ENCODE measurements at places on chromosomes 3 and 15.
A peak's percentile ranks its signal among the peaks of the same experiment; 100 is the strongest.

GRCh38 chr3:9450126-9450525 lies 52.7 kb downstream of the SETD5 start:
- no peak for DNase-seq

DNA sequence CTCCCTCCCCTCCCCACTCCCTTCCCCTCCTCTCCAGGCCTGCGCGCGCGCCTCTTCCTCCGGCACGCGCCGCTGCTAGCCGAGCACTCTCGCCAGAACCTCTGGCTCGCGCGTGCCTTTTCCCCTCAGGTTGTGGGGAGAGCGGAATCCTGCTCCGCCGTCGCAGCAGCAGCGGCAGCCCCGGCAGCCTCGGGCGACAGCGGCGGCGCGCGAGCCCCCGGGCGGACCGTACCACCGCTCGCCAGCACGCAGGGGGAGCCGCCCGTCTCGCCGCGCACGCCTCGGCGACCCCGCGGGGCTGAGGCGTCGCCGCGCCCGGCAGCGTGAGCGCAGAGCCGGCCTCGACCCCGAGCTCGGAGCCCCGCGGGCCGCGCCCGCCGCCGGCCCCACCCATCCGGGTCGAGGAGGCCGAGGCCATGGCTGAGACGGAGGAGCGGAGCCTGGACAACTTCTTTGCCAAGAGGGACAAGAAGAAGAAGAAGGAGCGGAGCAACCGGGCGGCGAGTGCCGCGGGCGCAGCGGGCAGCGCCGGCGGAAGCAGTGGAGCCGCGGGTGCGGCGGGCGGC lies at the start of gene CDV3:
CDV3 (plus strand) TSS at position 58 of the 566 bp plus-strand sequence; CDS start at position 417, 359 bp downstream.
- no peak for DNase-seq

- DNase-seq, result no peak
Observed at GRCh38 chr3:143464850-143465249, 345.3 kb downstream of the CHST2 start.

- no peak for DNase-seq
Observed at GRCh38 chr3:12508291-12508700, 24.0 kb downstream of the TSEN2 start.

DNA sequence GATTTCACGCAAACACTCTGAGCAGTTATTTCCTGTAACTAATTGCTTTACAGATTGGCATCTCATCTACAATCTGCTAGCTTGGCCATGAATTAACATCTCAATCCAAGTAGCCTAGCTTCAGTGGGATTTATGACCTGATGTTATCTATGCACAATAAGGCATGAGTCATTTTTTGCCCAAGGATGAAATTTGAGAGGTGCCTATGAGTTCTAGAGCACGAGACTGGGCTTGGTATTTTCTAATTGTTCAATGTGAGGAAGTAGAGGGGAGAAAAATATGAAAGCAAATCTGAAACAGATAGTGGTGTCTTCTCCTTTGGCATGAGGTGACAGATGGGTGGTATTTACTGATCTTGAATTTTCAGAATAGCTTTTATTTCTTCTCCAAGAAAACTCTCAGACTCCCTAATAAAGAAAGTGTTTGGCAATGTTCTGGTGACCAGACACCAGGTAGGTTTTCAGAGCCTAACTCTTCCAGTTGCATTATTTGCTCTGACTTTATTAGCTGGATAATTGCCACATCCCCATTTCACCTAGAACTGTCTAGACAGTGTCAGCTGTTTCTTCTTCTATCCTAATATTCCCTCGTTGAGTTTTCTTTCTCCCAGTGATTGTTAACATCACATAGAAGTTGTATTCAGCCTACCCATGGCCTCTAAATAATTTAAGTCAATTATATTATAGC lies 301.0 kb upstream of the UMPS start:
- DNase-seq, result no peak

- DNase-seq, result no peak
Observed at GRCh38 chr3:28042095-28042635, 199.3 kb upstream of the CMC1 start.

DNA sequence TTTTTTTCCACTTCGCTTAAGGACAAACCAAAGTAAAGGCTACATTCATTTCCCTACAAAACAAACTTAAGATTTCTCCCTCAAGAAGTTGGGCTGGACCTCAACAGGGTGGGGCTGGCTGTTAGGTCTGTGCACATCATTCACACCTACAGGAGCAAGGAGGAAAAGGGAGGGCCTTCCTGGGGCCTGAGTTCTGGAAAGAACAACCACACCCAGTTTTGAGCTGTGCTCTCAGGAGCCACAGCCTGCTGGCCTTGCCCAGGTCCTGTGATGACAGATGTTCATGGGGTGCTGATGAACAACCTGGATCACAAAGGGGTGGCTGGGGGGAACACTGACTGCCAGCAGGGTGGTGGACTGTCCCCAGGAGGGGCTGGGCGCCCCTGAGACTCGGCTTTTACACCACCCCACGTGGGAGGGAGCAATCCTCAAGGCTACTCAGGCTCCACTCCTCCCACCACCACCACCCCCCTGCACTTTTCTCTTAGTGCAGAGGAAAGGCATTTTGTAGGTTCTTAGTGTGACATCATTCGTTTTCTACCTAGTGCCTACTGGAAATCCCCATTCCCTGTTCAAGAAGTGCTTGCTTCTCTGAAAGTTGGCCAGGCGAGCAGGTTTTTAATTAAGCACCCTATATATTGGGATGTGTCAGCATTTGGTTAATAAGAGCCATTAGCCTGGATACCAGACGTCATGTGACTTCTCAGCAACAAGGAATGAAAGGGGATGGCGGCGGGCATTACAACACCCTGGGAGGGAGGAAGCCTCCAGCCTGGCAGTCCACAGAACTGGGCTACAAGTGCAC lies 35.7 kb downstream of the CCNB2 start:
- no peak for DNase-seq

DNA sequence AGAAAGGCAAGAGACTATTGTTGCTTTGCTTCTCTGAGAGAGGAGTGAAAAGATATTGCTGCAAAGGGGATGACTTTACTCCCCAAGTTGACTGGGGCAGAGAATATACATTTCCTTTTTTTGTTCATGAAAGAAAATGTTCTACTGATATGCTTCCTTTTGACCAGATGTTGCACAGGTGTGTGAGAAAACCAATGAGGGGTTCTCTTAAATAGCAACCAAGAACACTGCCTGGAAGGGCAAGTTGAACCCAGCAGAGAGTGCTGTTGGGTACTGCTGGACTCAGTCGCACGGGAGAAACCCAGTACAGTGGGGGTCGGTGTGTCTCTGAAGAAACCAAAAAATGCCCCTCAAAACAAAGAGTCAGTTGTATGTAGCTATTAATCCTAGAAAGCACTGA lies 101.2 kb downstream of the CHST2 start:
- no peak for DNase-seq

DNA sequence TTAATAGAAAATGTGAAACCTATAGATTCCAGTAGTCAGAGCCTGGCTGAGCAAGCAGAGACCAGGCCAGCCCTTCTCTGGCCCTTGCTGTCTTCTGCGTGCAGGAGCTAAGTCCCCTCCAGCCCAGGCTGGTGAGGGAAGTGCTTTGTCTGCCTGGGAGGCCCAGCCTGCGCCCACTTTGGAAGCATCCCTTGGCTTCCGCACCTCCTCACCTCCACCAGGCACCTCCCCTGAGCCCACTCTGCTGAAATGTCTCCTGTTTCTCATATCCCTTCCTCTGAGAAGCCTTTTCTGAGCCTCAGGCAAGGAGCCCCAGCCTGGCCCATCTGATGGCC lies 45.3 kb downstream of the ALDH1L1 start:
- no peak for DNase-seq

DNA sequence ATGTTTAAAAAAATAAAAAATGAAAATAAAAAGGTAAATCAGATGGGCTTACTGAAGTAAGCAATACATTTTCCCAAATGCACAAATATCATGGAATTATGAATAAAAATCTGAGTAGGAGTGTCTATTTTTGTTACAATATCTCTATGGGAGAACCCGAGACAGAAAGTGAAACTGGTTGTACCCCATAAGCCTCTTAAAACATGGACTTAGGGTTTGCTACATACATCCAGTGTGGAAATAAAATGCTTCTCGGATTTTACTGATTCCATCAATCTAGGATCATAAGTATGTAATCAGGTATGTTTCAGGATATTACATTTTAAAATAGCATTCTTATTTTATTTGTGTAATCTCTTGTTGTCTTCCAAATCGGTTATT lies 177.8 kb upstream of the CDIN1 start:
- DNase-seq, result no peak

- DNase-seq, result no peak
Observed at GRCh38 chr15:46297766-46298165, 662.9 kb downstream of the SQOR start.

- no peak for DNase-seq
Observed at GRCh38 chr3:162077108-162077507, 580.5 kb downstream of the OTOL1 start.

GRCh38 chr3:131277836-131278497 lies 103.6 kb upstream of the NUDT16 start:
- DNase-seq, result no peak

DNA sequence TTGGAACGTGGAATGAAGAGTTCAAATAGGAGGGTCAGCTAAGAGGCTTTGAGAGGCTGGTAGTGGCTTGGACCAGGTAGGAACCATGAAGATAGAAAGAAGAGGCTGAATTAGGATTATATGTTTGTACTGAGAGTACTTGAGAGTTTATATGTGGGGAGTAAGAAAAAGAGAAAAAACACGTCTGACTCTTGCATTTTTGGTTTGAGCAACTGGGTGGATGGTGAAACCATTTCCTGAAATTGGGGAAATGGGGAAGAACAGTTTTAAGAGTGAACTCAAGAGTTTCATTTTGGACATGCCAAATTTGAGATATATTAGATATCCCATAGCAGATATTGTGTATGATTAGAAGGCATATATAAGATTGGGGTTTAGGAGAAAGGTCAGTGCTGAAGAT lies 92.9 kb upstream of the TNIK start:
- DNase-seq, result peak; percentile 77

DNA sequence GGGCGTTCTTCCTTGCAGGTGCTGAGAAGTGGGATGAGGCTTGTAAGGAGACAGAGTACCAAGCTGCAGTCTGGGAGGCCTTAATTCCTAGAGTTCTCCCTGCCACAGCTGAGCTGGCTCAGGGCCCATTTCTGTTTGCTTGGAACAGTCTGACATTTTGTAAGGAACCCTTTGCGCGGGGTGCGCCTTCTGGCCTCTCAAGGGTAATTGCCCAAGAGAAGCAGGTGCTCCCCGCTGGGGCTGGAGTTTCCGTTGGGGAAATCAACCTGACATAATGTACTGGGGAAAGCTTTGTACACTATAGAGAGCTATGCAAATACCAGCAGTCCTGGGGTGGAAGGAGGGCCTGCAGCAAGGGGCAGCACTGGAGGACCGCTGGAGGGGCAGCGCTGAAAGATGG lies 83.6 kb downstream of the HMG20A start:
- DNase-seq, result no peak

DNA sequence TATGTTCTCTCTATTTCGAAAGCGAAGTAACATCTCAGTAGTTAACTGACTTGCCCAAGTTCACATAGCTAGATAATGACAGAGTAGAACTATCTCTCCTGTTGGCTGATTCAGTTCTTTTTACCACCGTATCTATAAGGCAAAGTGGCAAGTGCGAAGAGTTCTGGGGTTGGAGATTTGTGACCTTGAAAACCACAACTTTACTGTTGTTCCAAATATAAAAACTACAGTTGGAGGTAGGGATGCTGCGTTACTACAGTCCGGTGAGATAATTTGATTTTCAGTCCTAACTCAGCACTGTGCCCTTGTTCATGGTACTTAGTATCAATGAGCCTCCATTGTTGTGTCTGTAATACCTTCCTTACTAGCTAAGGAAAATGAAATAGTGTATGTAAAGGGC lies 71.2 kb upstream of the GOLGA8B start:
- no peak for DNase-seq

GRCh38 chr3:105844704-105845103 lies 24.1 kb downstream of the CBLB start:
- no peak for DNase-seq

GRCh38 chr15:101203607-101204189 lies 48.1 kb downstream of the CHSY1 start:
- DNase-seq, result peak; percentile 76

DNA sequence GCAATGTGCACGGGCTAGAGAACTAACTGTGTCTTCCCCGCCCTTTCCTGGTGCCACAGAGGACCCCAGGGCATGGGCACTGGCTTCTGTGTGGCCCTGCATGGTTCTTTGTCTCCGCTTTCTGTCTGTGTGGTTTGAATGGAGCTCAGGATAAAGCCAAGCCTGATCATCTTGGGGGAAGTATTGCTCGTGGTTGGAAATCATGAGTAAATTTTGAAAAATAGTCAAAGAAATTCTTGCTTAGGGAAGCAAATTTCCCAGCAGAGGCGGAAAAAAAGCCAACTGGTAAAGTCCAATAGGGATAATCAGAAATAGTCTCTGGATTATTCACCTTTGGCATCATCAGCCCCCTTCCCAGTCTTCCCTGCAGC lies 55.4 kb downstream of the MAGEF1 start:
- no peak for DNase-seq

GRCh38 chr15:98160236-98160635 lies 199.7 kb downstream of the ARRDC4 start:
- peak; percentile 20 for DNase-seq

GRCh38 chr3:185737020-185737419 lies 87.8 kb downstream of the IGF2BP2 start:
- no peak for DNase-seq

DNA sequence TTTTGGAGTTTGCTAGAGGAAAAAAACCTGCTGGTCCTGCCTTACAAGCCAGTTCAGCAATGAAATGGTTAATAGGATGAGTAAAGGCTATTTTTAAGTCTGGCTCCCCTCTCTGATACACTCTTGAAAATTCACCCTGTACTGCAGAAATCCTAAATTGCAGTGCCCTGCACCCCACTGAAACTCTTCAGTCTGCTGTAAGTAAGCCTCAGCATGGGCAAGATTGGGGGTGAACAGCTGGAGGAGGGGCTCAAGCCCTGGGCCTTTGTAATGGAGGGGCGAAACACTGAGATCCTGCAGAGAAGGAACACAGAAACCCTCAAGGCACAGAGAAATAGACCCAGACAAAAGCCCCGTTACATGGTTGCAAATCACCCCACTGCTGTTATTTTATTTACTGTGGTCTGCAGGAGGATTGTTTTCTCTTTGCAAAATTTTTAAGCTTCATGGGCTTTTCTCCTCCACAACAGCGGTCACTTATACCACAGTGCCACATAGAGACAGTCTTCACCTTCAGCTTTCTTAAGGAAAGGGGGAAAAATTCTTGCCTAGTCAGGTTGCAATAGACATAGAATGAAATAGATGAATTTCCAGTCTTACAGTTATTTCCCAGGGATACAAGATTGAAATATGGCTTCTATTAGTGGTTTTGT lies 45.0 kb downstream of the SOX2 start:
- DNase-seq, result no peak

GRCh38 chr3:151673974-151674373 lies 59.8 kb upstream of the AADACL2 start:
- no peak for DNase-seq

- no peak for DNase-seq
Observed at GRCh38 chr3:176521531-176522175, 675.6 kb downstream of the TBL1XR1 start.

- DNase-seq, result no peak
Observed at GRCh38 chr3:179615458-179616173, 11.0 kb downstream of the NDUFB5 start.

DNA sequence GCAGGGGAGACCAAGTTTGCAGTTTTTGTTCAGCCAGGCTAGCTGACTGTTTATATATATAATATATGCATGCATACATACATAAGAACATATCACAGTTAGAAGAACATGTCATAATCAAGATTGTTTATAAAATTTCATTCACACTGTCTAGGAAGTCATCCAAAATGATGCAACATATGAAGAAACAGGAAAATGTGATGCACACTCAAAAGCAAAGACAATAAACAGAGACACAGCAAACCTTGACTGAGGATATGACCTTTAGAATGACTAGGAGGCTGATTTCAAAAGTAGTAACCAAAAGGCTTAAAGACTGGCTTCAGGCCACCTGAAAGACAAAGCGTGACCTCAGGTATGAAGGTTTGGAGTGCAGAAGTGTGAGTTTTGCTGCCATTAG lies 166.2 kb upstream of the NDN start:
- no peak for DNase-seq
